Naive thymus-derived CD8-positive, alpha-beta T cell (primary cell): ENCODE measurements at places on chromosomes 2 and 18.

DNA sequence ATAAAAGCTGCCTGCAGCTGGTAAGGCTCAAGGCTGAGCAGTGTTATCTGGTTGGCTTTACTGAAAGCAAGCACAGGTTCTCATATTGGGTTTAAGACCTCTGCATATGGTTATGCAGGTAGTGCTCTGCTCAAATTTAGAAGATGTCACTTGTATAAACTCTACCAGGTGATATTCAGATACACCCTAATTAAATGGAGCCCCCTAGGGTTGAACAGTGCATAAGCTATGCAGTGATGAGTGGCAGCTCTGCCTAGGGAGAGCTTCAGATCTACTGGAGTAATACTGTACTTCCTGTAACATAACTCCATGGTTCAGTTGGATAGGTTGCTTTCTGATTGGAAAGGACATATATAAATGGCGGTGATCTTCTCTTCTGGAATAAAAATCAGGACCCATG is 222.7 kb downstream of the CYRIA start:
- DNase-seq, result no peak

- DNase-seq, result no peak
These were observed 38.1 kb downstream of the TMEM37 start for GRCh38 chr2:119469661-119470297.

- DNase-seq, result no peak
These were observed 28.4 kb upstream of the RHOB start for GRCh38 chr2:20418519-20418918.

- no peak for DNase-seq
These were observed 67.1 kb upstream of the PXDN start for GRCh38 chr2:1811258-1811970.

- no peak for DNase-seq
These were observed 17.7 kb downstream of the IWS1 start for GRCh38 chr2:127508631-127509034.

- DNase-seq, result no peak
These were observed 67.2 kb downstream of the VIL1 start for GRCh38 chr2:218485986-218486667.

- no peak for DNase-seq
These were observed 67.6 kb downstream of the TBC1D8 start for GRCh38 chr2:101083613-101084012.

- no peak for DNase-seq
These were observed 74.1 kb downstream of the CELF4 start for GRCh38 chr18:37491526-37491925.

DNA sequence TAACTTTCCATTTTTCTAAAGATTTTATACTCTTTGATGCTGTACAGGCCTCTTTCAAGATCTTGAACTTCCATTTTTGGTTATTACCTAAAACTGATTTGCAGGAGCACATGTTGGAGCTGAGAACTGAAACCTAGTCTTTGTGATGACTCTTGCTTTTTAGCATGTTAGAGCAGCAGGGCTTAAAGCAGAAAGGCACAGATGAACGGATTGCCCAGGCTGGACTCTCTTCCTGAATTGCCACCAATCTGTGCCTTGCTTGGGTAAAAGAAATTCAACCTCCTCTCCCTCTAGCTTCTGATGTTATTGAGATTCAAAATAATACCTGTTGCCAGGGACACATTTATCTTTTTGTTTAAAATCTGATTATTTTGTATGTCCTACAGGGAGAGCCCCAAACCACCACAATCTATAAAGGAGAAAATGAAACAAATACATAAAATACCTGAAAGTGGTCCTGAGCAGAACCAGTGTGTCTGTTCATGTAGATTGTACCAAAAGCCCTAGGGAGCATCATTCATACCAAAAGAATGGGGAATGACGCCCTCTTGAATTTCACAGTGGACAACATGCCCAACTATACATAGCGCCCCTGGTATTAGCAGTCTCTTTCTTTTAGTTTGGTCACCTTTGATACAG is 277.0 kb upstream of the MAP2 start:
- no peak for DNase-seq

GRCh38 chr2:212213191-212213590 is 325.4 kb downstream of the ERBB4 start:
- DNase-seq, result no peak

GRCh38 chr18:49123431-49123830 is 172.7 kb upstream of the SMAD7 start:
- DNase-seq, result no peak

DNA sequence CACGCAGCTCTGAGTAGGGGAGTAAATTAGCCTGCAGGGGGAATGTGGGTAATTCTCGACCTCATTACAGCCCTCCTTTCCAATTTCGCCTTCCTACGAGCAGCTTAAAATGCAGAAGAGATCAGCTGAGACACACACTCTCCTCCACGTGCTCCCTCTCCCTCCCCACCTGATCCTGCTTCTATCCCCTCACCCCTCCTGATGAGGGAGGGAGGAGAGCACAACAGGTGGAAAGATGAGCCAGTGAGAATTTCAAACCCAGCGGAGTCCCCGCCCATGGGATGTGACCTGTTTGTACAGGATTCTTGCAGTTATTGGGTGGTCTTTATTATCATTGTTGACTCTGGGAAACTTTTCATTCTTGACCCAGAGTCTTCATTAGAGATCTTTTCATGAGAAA is 35.5 kb downstream of the DDX18 start:
- no peak for DNase-seq

GRCh38 chr2:71834796-71835195 is 312.9 kb downstream of the CYP26B1 start:
- DNase-seq, result no peak
